ENCODE measurements at places on chromosomes 1 and 21.
A peak's percentile ranks its signal among the peaks of the same experiment; 100 is the strongest.

- no peak for DNase-seq
Observed at GRCh38 chr1:30378991-30379581, 344.3 kb downstream of the MATN1 start.

DNA sequence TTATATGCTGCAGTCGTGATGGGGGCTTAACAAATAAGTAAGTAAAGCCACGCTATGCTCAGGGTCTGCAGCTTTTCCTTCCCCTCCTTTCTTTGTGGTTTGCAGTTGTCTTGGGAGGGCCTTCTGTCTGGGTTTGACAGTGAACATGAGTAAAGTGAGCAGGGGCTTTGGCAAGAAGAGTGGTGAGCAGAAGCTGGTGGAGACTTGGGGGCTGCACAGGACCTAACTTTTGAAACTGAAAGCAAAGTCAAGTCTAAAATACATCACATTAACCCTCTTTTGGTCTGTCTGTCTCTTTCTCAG lies 368.6 kb upstream of the VAMP3 start:
- DNase-seq = no peak

GRCh38 chr21:28311411-28312190 lies 681.1 kb downstream of the LTN1 start:
- no peak for DNase-seq

- no peak for DNase-seq
Observed at GRCh38 chr1:118334506-118334905, 149.5 kb upstream of the SPAG17 start.

DNA sequence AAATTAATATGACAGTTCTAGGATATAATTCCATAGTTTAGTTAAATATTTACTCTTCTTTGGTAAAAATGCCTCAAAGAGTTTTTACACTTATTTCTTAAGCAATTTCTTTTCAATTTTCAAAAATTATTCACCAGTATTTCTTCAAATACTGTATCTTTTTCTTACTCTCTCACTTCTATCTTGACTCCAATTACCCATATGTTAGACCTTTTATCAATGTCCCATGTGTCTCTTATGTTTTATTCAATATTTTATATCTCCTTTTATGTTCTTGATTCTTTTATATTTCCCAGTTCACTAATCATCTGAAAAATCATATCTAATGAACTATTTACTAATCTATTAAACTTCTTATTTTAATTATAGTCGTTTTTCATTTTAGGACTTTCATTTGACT lies 11.5 kb upstream of the LRIF1 start:
- no peak for DNase-seq

- no peak for DNase-seq
Observed at GRCh38 chr1:156750711-156751450, 594 bp downstream of the HDGF start.

- no peak for DNase-seq
Observed at GRCh38 chr1:171484760-171485374, 463 bp upstream of the PRRC2C start.

DNA sequence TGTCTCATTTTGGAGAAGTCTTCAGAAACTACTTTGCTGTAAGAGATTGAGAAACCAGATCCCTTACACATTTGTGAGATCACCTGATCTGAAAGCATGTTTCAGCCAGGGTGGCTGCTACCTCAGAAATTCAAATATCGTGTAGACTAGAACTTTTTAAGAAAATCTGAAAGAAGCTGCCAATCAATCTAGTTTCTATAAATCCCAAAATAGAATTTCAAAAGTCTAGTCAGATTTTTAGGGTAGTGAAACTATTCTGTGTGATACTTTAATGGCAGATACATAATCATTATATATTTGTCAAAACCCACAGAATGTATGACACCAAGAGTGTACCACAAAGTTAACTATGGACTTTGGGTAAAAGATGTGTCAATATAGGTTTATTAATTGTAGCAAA lies 79.9 kb upstream of the PLPPR5 start:
- DNase-seq = no peak

GRCh38 chr21:16079830-16080229 lies 350.0 kb downstream of the USP25 start:
- DNase-seq = peak; percentile 11

- DNase-seq = no peak
Observed at GRCh38 chr1:55997536-55997935, 581.8 kb downstream of the PLPP3 start.

GRCh38 chr21:18917622-18918021 lies 514.0 kb upstream of the TMPRSS15 start:
- no peak for DNase-seq

DNA sequence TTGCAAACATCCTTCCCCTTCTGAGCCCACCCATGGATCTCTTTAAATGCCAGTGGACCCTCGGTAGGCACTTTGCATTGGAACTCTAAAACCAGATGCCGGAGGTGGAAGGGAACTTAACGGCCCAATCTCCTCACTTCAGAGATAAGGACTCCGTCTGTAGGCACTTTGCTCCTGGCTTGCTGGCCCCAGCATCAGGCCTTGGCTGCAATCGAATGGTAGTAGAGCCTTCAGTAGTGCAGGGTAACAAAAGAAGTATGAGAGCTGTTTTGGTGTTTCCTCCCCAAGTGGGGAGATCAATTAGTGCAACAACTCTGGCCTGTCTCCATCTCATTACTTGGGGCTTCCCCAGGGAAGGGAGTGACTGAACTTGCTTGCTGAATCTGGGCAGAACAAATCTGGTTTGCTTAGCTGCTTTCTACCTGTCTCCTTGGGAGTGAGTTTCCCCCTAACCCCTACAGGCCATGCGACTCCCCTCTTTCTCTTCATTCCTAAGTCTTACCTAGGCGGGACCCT lies 70.8 kb downstream of the TENT5C start:
- no peak for DNase-seq

DNA sequence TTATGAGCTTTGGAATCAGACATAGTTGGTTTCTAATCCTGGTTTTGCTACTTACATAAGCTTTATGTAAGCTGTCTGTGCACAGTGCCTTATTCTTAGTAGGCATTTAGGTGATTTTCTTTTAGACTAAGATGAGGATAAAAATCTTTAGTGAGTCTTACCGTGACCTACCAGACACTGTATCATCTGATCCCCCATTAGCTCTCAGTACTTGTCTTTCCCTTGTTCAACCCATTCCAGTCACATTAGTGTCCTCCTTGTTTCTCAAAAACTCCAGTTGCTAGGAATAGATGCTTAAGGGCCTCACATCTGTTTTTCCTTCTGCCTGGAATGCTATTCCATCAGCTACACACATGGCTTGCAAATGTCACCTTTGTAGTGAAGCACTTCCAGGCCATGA lies 18.8 kb downstream of the PPP1R12B start:
- peak; percentile 25 for DNase-seq

DNA sequence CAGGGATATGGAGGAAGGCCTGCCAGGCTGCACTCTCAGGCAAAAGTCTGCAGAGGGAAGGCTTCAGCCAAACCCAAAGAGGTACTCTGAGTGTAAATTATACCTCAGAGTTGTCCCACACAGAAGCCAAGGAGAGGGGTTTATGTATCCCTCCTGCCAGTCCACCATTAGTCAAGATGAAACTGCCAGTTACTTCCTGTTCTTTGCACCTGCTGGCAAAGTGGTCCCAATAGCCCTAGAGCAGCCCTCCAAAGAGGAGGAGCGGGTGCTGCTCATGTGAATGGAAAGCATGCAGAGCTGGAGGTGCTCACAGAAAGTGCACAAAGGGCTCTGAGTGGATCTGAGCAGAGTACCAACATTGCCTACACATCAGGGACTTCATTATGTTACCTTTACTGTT lies 37.1 kb upstream of the MCOLN3 start:
- no peak for DNase-seq

GRCh38 chr1:77310924-77311323 lies 29.1 kb downstream of the AK5 start:
- DNase-seq = no peak
